ENCODE measurements at places on chromosomes 12 and 14.
A peak's percentile ranks its signal among the peaks of the same experiment; 100 is the strongest.

DNA sequence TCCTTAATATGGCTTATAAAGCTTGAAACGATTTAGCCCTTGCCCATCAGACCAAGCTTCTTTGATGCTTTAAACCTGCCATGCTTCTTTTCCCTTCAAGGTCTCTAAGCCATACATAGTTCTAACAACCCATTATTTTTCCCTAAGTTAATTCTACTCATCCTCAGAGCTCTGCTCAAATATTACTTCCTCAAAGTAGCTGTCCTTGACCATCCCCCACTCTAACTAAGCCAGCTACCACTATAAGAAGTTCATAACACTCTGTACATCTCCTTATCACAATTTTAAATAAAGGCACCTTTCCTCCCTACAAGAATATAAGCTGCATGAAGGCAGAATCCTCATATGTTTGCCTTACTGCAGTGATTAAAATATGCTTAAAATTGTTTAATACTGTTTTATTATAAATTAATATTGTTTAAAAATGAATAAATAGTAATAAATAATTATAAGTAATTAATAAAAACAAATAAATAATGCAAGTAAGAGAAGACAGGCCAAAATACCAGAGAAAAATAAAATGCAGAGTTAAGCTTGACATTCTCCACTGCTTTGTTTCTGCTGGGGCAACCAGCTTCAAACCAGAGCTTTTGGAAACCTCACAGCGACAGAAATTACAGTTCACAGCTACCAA, 76.8 kb downstream of the NUMB start:
- DNase-seq = no peak

DNA sequence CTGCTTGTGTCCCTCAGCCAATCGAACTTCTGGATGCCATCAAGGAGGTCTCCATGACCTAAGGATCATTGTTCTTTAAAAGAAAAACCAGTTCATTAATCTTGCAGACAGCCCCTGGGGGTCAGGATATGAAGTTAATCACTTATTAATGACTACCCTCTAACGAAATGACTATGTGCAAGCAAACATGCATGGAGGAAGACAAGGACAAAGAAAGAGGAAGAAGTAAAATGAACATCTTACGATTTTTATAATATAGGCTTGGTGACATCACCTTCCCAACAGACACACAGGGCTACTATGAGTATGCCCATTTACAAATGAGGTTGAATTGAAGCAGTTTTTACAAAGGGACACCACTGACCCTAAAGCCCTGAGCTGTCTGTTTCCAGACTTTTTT, 111.1 kb upstream of the AMIGO2 start:
- DNase-seq = no peak

GRCh38 chr14:59301354-59301753, 112.9 kb downstream of the DAAM1 start:
- no peak for DNase-seq

GRCh38 chr12:59386236-59386635, 209.6 kb upstream of the SLC16A7 start:
- no peak for DNase-seq

- no peak for DNase-seq
Measured at GRCh38 chr12:68579254-68579653, 31.4 kb upstream of the RAP1B start.

DNA sequence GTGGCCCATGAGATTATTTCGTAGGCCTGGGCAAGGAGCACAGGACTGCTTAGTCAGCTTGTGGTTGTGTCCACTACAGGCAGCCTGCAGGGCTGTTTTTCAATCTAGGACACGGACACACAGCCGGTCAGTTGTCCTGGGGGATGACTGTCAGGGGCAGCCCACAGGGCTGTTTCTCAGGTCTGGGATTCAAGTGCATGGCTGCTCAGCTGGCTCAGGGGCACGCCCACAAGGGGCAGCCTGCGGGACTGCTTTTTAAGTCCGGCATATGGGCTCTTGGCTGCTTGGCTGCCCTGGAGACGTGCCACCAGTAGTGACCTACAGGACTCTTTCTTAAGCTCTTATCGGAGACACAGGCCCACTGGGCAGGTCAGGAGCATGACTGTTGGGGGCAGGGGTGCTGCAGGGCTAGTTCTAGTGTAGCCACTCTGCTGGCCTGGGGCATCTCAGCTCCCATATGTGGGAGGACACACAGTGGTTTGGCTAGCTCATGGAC, 26.6 kb upstream of the GTF2A1 start:
- DNase-seq = peak; percentile 64

DNA sequence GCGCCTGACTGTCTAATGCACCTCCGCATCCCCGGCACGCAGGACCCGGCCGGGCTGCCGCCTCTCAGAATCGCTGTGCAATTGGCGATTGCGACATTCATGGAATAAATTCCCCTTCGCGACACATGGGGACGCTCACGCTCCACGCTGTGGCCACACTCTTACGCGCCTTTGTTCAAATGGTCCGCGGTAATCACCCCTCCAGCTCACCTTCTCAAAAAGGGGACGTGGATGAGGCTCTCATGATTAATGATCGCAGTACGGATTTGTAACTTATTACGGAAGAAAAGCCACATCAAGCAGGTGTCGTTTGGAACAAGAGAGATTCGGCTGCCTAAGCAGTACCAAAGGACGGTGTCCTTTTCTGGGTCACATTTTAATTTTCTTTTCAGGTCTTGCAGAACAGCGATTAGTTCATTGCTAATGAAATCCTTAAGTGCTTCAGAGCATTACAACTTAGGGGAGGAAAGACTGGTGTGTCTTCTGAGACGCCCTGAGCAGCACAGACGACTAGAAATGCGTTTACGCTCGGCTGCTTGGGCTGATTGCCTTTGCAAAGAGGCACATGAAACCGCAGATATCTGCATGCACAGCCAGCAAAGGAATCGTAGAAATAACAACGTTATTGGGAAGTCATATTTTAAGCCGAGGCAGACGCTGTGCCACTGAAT, 37.3 kb upstream of the ADGRD1 start:
- peak; percentile 33 for DNase-seq

GRCh38 chr14:92712654-92713051, 35.8 kb downstream of the LGMN start:
- no peak for DNase-seq

DNA sequence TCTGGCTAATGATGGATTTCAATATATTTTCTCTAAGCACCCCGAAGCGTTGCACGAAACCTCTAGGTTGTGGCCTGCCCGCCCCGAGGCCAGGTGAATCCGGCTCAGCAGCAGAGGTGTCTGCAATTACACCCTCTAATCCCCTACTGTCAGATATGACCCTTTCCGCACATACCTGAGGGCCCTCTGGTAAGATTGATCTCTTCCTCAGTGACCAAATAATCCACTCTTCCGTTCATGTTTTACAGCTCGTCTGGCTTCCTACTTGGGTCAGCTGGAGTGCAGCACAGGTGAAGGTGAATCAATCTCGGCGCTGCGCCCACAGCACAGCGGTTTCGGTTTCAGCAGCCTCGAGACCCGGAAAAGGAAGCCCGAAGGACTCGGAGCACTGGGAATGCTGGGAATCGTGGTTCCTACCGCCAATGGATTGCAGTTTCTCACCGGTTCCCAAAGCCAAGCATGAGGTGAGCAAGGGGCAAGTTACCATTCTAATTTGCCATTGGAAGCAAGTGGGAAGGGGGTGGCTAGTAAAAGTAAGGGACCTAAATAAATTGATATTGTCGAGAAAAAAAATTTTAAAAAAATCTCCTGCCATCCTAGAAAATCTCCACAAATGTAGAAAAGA, at the start of gene SYNJ2BP:
SYNJ2BP (minus strand) TSS at position 366 of the 625 bp plus-strand sequence; CDS start at position 239, 127 bp downstream.
- DNase-seq = peak; percentile 82

DNA sequence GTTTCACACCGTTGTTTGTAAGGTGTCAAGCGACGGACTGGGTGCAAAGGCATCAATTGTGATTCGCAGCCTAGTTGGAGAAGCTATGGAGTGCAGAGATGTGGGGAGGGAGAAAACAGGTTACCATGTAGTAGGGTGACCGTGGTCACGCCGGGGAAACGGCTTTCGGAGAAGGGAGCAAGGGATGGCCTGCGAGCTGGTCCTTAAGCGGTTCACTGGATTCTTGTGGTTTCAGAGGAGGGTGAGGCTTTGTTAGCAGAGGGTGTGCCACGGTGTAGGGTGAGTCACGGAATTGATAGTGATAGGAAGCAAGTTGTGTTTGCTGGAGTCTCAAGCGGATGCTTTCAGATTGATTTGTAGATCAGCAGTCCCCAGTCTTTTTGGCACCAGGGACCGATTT, 2.3 kb downstream of the PIWIL1 start:
- no peak for DNase-seq

DNA sequence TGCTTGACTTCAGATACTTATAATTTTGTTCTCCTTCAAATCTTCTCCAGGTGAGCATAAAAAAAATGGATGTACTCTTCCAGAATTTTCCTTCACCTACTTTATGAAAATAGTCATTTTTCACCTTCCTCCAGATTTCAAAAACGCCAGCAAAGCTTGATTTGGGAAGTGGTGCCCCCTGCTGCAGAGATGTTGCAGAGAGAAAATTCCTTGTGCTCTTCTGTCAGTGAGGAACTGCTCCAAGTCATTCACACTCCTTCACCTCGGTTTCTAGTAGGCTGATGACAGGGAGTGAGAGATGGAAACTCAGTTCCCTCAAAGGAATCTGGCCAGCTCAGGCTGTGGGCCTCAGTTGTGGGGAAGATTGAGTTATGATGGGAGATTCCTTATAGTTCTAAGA, 24.2 kb upstream of the RNASE3 start:
- peak; percentile 18 for DNase-seq

DNA sequence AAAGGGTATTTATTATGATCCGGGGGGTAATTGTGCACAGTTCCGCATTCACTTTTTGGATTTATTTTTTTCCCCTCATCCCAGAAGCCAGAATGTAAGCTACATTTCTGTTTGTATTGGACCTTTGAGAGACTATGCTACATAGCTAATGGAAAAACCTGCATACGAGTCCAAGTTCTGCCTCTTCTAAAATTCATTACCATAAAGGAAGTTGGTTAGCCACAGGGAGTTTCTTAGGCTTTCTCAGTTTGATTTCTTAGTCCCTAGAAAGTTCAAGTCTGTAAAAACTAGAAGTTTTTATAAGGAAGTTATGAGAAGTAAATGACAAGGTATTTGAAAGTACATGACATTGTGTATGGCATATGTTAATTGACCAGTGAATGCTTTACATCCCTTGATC, 138.7 kb downstream of the PDE3A start:
- no peak for DNase-seq

DNA sequence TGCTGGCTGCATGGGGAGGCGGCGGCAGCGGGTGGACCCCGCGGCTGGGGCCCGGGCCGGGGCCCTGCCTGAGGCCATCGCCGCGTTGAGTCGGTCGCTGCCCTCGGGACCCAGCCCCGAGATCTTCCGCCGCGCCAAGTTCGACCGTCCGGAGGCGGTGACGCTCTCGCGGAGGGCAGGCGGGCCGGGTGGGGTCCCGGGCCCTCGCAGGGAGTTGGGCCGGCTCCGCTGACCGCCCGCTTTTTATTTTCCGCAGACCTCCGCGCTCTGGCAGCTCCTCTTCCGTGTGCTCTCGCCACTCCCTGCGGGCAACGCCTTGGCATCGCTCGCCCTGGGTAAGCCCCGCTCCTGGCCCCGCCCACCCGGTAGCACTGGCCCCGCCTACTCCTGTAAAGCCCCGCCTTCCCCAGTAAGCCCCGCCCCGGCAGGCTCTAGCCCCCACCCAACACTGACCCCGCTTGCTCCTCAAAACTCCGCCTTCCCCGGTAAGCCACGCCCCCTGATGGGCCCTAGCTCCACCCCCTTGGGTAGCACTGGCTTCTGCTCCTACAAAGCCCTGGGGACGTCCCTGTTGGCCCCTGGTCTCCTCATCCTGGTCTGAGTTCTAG, 424 bp downstream of the TEDC1 start:
- peak; percentile 80 for DNase-seq

DNA sequence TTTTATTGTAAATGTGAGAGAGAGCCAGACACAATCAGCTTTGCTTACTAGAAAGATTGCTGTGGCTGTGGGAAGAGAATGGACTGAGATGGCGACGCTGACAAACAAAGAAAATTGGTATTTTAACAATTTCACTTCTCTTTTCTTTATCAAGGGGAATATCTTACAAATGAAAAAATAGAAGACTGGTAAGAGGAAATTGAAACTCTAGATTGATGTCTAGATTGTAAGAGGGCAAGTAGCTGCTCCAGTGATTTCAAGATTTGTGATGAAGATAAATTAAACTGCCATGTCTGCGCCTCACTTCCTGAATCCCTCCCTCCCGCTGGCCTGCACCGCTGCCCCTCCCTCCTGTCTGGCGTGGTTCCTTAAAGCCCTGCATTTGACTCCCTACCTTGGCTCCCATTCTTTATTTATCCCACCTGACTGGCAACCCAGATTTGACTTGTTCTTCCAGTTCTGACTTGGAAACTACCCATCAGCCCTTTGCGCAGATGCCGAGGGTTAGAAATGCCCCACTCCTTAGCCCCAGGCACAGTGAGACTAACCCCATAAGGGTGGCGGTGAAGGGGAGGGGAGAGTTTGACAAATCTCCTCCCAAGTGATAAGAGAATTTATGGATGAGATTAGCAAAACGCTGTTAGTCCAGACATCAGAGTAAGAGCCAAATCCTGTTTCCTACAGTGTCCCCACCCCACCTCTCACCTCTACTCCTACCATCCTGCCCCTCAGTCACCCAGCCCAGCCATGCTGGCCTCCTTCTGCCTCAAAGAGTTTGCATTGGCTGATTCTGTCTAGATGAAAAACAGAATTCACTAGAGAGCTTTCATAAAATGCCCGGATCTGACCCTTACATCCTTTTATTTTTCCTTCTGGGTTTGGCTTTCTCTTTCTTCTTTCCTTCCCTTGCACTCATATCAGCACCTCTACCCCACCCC, 125.3 kb upstream of the ATF7IP start:
- no peak for DNase-seq

GRCh38 chr12:129844662-129845220, 59.1 kb downstream of the TMEM132D start:
- no peak for DNase-seq

DNA sequence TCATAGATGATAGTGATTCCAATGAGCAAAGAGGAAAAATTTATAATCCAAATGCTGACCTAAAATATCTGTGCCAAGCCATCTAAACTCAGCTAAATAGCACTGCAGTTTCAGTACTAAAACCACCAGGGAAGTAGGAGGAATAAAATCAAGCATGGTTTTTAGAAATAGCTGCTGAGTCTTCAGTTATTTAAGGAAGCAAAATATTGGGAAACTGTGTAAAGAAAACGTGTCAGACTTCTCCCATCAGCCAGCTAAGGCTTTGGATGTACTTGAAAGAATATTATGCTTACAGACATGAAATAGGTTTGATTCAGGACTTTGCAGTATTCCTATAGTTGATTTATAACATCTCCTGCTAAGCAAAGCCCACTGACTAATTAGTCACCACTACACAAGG, 24.7 kb downstream of the CLEC2D start:
- no peak for DNase-seq

DNA sequence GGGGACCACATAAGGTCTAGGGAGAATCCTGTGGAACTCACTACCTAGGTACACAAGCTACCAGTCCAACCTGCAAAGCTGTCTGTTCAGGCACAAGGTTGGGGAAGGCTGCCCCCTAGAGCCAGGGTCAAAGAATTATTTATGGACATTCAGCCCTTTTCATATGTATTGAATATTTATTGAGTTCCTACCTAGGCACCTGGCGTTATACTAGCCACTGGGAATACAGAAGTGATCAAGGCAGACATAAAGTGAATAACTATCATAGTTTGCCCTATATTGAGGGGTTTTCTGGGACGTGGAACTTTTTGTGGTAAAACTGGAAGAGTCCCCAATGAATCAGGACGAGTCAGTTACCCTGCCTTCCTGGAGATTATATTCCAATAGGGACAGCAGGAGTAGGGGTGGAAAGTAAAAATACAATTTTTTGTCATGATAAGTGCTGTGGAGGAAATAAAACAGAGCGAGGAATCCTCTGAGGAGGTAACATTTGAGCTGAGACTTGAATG, 5.8 kb upstream of the SLC48A1 start:
- peak; percentile 60 for DNase-seq
